ENCODE measurements at places on chromosomes 6 and 20.

DNA sequence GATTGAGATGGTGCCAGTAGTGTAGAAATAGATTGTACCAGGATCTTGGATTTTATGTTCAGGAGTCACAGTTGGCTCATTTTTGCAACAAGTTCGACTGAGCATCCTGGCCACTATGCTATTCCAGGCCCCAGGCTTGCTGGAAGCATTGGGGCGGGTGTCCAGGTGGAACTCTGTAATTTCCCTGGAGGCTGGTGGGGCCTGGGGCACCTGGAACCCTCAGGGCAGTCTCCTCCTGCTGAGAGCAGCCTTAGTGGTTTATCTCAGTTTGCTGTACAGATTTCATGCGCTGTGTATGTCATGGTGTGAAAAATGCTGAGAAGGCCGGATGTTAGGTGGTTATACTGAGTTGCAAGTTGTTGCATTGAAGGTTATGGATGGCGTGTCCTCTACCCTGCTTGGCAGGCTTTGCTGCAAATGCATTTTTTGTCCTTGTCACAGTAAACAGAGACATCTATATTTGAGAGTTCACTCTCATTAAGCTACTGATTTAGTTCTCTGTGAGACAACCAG is 135.1 kb upstream of the MYLIP start:
- no peaks in the 10 kb centered on the region for H3K27me3 ChIP-seq
- DNase-seq, result peak; percentile 98
- H3K4me3 ChIP-seq, result no peak overlapping the region
- no peak overlapping the region for H3K27ac ChIP-seq
- H3K4me1 ChIP-seq, result no peaks in the 10 kb centered on the region
- H3K36me3 ChIP-seq, result no peaks in the 10 kb centered on the region

DNA sequence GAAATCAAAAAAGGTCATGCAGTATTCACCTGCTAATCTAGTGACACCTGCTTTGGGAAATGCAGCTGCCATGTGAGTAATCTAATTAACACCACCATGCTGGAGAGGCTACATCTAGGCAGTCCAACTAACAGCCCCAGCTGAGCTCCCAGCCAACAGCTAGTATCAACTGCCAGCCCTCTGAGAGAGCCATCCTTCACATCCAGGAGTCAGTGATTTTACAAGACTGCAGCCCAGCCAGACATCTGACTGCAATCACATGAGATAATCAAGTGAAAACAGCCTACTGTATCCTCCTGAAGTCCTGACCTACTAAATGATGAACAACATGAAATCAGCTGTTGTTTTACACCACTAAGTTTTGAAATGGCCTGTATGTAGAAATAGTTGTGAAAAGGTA is 298.4 kb downstream of the TRDN start:
- no peak for DNase-seq
- no peak overlapping the region for H3K4me3 ChIP-seq
- no peaks in the 10 kb centered on the region for H3K4me1 ChIP-seq
- no peaks in the 10 kb centered on the region for H3K27me3 ChIP-seq

DNA sequence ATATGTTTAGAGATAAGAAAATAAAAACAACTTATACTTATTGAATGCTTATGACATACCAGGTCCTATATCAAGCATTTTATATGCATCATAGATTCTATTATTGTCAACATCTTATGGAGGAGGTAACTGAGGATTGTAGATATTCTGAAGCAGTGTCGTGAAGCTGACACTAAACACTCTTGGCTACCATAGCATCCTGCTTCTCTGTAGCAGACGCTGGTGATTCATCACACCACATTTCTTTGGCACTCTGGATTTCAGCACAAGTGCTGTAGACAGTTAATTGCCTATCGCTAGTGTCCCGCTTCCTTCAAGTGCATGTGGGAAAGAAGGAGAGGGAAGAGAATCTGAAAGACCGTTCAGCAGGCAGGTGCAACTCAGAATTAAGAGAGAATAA is 317.1 kb downstream of the PLCB1 start:
- no peaks in the 10 kb centered on the region for H3K36me3 ChIP-seq
- no peaks in the 10 kb centered on the region for H3K4me1 ChIP-seq
- H3K4me3 ChIP-seq, result no peak overlapping the region
- no peak overlapping the region for H3K27ac ChIP-seq

DNA sequence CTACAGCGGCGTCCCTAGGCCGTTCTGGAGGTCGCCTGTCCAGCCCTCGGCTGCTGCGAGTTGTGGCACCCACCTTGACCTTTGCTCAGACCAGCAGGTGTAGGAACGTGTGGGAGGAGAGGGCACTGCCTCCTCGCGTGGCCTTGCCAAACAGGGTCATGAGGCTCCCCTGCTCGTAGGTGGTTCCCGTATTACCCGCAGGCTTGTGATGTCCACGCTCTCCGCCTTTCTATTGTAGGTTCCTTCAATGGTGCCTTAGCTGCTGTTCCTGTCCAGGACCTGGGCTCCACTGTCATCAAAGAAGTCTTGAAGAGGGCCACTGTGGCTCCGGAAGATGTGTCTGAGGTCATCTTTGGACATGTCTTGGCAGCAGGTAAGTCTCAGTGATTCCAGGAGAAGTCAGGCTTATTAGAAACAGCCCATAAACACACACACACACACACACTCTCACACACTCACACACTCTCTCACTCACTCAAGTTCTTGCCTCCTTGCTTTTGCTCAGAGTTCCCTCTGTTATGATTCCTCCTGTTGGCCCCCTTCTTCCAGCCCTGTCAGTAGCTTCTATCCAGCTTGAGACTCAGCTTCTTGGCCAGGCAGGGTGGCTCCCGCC is 942 bp downstream of the ACAT2 start:
- H3K4me1 ChIP-seq, result peaks cover 33% of the 10 kb centered on the region
- H3K27me3 ChIP-seq, result no peaks in the 10 kb centered on the region
- H3K4me3 ChIP-seq, result peak overlapping the region; percentile 84

DNA sequence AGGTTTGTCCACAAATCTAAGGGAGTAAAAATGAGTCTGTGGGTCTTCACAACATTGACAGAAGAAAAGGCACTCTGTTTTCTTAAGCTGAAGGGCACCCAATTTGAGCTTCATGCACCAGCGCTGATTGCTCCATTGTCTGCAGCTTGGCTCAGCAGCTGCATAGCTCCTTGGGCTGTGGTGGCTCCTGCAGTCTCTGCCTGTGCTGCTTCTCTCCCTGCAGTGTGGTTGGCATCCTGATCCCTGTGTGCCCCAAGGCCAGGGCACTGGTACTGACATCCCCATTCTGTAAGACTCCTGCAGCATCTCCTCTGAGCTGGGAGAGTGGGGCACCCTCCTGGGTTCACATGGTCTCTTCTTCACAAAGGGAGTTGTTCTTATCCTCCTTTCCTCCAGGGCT is 83.2 kb upstream of the B3GAT2 start:
- no peaks in the 10 kb centered on the region for H3K27me3 ChIP-seq
- no peaks in the 10 kb centered on the region for H3K36me3 ChIP-seq

- no peak for DNase-seq
- H3K27me3 ChIP-seq, result no peaks in the 10 kb centered on the region
- no peak overlapping the region for H3K4me3 ChIP-seq
- H3K36me3 ChIP-seq, result no peaks in the 10 kb centered on the region
Measured at GRCh38 chr6:67634199-67634598, 1000.9 kb upstream of the ADGRB3 start.

GRCh38 chr6:99219788-99220187 is 129.7 kb downstream of the FAXC start:
- H3K27me3 ChIP-seq, result no peaks in the 10 kb centered on the region
- no peaks in the 10 kb centered on the region for H3K36me3 ChIP-seq
- no peak overlapping the region for H3K27ac ChIP-seq

All from trophoblast cell (in vitro differentiated cells and primary cell).